Cerebellar nuclear complex (tissue), 1 donor: ENCODE measurements at places on chromosomes 3 and 15.

DNA sequence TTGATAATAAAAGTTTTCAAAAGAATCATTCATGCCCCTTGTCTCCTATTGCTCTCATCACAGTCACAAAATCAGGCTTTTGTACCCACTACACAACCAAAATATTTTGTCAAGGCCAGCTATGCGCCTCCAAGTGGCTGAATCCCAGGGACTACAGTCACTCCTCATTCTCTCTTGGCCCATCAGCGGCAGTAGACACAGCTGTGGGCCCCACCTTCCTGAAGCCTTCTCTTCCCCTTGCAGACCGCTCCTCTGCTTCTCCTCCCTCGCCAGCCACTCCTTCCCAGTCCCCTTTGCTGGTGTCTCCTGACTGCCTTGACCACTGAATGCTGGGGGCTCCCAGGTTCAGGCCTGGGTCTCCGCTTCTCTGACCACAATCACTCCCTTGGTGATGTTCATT is 52.1 kb downstream of the LSM3 start:
- DNase-seq = no peak

GRCh38 chr15:100642213-100642949 is 40.0 kb downstream of the ASB7 start:
- no peak for DNase-seq

GRCh38 chr3:99544786-99545281 is 93.6 kb upstream of the COL8A1 start:
- no peak for DNase-seq

GRCh38 chr3:43770426-43771103 is 79.8 kb downstream of the ABHD5 start:
- DNase-seq = no peak

DNA sequence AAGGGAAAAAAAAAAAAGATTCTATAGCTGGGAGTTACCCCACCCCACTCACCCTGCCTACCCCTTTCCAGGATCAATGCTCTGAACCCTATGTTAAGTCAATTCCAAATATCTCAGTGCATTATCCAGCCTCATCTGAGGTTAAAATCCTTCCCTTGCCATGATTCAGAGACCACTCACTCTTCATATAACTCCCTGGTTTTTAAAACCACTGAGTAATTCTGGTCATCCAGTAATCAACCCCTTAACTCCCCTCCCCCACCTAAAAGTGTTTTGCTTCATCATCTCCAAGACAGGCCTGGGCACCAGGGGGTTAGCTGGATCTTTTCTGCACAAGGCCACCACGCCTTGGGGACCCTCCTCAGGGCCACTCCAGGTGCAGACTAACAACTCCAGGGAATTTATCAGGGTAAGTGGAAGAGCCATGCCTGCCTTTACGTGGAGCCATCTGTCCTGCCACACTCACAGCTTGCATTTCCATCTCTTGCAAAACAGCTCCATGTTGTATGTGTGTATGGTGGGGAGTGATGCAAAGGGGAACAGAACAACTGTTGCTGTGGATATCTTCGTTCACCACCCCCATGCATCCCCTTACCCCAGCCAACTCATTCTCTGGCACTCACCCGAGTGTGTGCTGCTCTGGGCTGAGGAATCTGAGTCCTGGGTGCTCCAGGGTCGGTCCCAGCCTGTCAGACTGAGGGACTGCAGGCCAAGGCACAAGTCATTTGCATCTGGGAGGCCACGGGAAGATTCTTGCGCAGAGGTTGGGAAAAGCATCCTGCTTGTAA is 30.7 kb upstream of the RPS17 start:
- no peak for DNase-seq

DNA sequence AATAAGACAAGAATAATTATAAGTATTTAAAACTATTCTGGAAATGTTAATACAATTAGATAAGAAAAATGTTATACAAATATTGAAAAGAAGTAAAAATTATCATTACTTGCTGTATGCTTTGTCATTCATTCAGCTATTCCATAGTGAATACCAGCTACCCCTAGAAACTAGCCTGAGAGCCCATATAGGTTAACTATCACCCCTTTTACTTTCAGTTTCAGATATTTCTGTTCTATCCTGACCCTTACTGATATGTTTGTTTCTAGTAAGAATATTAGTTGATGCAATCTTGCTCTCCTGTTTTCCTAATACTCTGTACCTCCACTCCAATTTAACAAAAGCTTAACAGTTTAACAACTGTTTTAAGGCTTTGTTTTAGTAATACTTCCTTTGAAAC is 31.6 kb downstream of the FAM227B start:
- DNase-seq = no peak

GRCh38 chr15:72112116-72112515 is 5.8 kb downstream of the MYO9A start:
- DNase-seq = no peak

GRCh38 chr3:81425198-81425868 is 336.1 kb downstream of the GBE1 start:
- DNase-seq = no peak

DNA sequence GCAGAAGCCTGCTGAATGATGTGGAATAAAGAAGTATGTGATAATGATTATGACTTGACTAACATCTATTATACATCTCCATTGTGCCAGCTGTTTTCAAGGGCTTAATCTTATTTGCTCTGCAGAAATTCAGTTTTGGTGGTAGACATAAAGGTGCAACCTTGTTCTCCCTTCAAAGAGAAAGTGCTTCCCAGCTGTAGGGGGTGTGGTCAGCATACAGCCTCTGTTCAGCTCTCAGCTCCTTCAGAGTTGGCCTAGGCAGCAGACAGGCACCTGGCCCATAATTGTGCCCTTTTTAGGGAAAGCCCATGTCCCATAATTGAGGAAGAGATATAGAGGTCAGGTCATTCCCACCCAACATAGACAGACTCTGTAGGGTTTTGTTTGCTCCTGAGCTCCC is 104.3 kb upstream of the EOMES start:
- no peak for DNase-seq

- DNase-seq = no peak
These were observed 35.9 kb upstream of the PPP2R3A start for GRCh38 chr3:135929670-135930069.

- DNase-seq = no peak
These were observed 16.8 kb upstream of the SRP14 start for GRCh38 chr15:40055576-40056293.

- no peak for DNase-seq
These were observed 791 bp downstream of the GYG1 start for GRCh38 chr3:148992027-148992634.

- no peak for DNase-seq
These were observed 65.2 kb downstream of the EIF4E3 start for GRCh38 chr3:71659864-71660591.

DNA sequence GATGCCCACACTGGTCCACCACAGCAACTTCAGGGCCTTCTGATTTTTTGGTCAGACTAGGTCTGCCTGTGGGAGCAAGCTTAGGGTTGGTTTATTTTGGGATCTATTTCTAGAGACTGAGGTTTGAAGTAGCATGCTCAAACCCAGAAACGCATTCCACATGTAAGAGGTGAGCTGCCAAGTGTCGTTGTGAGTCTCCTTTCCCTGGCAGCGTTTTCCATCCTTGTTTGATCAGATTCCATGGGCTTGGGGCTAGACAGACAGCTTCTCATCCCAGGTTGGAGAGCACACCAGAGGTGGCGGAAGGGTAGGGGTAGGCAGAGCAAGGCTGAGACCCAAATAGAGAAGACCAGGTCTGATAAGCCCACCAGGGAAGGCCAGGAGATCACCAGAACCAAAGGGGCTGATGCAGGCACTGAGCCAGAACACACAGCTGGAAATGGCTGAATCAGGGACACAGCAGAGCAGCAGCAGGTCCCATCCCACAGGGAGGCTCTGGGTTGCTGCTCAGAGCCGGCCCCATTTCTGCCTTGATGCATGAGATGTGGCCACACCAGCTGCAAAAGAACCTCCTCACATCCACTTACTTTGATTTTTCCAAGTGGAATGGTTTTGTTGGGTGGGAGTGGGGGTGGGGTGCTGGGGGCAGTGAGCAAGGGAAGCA is 186.8 kb downstream of the THSD4 start:
- DNase-seq = no peak

DNA sequence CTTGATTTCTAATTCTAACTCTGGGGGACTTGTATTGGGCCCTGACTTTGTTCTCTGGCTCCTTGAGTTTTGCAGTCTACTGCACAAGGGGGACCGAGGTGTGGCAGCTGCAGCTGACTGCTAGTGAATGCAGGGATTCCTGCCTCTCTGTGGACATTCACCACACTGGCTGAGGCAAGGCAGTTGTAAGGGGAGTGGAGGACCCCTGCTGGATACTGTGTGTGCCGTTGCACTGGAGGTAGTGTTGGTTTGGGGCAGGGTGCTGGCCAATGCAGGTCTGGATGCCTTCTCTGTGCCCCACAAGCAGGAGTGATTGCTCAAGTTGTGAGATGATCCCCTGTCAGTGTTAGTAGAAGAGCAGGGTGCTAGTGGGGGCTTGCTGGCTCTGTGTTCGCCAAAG is 626.1 kb downstream of the SQOR start:
- no peak for DNase-seq

- DNase-seq = no peak
These were observed 14.9 kb upstream of the MAGI1 start for GRCh38 chr3:66053550-66054094.

DNA sequence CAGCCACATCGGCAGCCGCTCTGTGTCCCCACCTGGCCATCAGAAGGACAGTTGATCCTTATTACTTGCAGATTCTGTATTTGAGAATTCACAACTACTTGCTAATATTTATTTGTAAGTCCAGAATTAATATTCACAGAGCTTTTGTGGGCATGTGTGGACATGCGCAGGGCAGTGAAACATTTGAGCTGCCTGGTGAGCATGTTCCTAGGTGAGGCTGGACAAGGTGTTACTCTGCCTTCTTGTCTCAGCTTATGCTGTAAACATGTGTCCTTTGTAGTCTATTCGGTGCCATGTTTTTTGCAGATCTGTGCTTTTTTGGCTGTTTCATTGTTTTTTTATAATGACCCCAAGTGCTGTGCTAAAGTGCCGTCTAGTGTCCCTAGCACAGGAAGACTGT is 15.6 kb downstream of the FAH start:
- DNase-seq = no peak

DNA sequence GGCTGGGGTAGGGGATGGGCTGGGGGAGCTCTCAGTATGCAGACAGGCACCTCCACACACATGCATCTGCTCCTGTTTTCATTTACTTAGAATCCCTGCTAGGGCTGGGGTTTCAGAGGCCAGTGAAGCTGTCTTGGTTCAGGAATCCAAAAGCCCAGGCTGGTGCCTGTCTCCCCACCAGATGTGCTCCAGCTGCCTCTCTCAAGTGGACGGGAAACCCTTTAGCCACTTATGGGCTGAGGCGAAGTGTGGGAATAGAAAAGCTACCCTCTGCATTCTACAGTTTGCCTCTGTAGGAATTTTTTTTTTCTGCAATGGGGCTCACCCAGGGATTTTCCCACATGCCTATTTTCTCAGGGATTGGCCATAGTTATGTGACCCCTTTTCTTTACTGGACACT is 72.5 kb downstream of the ATP2B2 start:
- DNase-seq = no peak

DNA sequence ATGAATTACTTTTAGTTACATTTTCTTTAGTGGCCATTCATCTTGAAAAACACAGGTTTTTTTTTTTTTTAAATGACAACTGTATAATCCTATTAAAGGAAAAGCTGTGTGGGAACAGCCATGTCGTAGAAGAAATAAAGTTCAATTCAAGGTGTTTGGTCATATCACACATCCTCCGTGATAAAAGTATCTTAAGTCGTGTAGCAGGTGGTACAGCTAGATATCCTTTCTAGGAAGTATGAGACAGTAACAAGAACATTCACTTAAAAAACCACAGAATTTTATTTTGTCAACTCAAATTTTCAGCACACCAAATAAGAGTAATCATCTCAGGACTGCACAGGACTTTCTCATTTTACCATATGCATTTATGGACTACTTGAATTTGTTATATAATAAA is 16.1 kb downstream of the ZDHHC23 start:
- no peak for DNase-seq

- DNase-seq = no peak
These were observed 202.4 kb upstream of the ICE2 start for GRCh38 chr15:60681353-60681752.

- no peak for DNase-seq
These were observed 30.2 kb downstream of the TTBK2 start for GRCh38 chr15:42890161-42890913.

DNA sequence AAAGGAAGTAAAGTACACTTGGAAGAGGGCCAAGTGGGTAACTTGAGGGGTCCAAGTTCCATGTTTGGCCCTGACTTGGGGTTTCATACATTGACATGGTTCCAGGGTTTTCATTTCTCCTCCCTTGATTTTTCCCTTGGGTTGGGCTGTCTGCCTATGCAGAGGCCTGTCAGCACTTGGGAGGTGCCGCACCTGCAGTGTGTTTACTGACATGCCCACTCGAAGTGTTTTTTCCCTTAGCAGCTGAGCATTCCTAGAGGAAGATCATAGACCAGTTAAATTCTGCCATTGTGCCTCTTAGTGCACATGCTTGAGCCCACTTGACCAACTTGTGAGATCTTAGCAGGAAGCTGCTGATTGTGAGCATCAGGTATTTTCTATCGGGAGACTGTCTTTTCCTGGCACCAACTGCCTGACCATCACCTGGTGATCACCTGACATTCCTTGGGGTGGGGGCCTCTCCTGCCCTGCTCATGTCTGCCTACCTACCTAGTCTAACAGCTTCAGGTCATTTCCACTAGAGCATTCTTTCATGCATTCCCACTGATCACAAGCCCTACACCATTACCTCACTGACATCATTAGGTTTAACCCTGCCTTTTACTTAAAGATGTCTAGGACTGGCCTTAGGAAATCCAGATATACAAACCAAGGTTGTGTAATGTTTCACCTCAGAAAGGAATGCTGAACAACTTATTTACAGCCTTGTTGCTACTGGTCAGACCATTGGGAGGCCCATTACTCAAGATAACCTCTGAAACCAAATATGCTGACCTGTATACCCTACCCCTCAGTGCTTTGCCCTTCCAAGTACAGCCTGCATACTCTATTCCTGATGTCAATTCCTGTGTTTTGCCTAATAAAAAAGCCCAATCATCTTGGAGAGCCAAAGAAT is 68.3 kb downstream of the CD47 start:
- DNase-seq = no peak

DNA sequence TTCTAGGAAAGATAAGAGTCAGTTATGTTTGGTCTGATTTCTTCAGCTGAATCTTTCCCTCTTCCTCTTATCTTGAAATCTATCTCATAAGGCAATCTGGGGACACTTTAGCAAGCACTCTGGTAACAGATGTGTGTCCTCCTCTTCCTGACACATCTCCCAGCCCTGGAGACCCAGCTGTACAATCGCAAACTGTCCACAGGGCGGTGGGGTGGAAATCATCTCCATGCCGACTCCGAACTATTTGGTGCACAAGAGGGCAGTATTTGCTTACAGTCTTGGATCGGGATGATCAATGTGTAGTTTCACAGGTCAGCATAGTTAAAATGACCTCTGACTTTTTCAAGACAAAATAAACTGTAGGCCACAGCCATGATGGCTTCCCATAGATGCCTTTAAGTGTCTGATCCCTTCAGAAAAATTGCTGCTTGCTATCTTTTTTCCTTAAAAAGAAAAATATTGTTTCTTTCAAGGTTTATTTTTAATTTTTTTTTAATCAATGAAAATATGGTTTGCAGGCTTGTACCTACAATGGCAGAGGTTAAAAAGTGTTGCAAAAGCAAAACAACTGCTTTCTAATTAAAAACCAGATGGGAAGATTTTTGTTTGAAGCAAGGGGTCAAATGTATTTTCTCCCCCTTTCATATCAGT is 17.7 kb downstream of the EEFSEC start:
- no peak for DNase-seq

- DNase-seq = no peak
These were observed 186.8 kb downstream of the OCA2 start for GRCh38 chr15:27912283-27912682.

GRCh38 chr3:55486857-55487380 is at the start of gene WNT5A:
Gene WNT5A (minus strand): TSS chr3:55487306. CDS start chr3:55486985, 321 bp downstream.
- no peak for DNase-seq
